Activated CD8-positive, alpha-beta memory T cell treated with anti-CD3 and anti-CD28 coated beads, Interleukin-2, amount 10 ng/mL, durations not matched to agents 7 days and 5 days (primary cell): ENCODE measurements at places on chromosomes 2 and 18.

DNA sequence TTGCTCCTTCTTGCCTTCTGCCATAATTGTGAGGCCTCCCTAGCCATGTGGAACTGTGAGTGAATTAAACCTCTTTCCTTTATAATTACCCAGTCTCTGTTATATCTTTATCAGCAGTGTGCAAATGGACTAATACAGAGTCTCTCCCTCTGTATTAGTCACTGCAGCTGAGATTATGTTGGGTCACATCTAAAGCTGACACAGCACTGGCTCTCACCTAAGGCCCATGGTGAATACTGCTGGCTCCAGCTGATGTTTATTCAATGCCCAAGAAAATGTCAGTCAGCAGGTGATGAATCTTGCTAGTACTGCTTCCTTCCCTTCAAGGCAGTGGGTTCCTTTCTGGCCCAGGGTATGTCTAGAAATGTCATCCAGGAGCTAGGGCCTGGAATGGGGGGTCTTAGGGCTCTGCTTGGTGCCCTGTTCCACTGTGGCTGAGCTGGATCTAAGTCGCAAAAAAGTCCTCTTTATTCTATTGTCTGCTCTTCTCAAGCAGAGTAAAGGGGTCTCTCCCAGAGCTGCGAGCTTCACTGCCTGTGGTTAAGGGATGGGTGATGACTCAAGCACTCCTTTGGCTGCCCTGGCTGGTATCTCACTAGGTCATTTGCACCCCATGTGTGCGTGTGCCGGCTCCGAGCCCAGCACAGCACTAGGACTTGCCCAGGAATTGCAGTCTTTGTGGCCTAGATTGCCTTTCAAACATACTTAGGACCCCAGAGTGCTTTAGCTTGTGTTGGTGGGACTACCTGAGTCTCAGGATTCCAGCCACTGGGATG, 29.9 kb downstream of the PPP1R1C start:
- no peak for DNase-seq

GRCh38 chr18:3706279-3707097, 256.5 kb downstream of the TGIF1 start:
- DNase-seq: no peak

DNA sequence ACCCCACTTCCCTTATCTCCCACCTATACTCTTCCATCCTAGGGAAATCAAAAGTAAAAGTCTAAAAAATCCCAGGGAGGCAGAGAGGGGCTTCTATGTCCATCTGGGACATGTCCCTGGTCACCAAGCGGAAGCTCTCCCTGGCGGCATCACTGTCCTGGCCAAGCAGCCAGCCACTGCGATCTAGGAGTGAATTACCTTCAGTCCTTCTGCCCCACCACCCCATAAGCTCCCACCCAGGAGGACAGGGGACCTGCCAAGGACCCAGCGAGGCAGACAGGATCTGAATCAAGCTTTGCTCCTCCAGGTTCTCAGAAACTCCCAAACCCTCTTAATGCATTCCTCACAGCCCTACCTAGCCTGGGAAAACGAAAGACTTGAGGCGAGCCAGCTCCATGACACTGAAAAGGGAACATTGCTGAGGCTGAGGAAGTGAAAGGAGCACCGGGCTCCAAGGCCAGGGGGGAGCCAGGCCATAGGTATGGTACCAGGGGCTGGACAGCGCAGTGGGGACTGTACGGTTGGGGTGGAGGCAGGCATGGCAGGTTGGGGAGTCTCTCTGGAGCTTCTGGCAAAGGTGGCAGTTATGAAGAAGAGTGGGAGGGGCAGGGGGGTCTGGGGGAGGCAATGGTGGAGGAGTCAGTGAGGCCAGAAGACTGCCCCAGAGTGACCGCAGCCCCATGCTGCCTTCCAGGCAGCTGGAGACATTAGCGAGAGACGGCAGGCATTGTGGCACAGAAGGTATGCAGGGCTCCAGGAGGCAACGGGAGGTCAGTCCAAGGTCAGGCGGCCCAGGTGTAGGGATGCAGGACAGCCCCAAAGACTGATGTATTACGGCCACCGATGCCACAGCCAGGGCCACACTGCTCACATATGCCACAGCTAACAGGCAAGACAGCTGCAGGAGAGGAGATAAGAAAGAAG, 2.7 kb upstream of the SLC23A3 start:
- no peak for DNase-seq

GRCh38 chr2:232878855-232879617, 9.0 kb downstream of the SNORC start:
- no peak for DNase-seq

DNA sequence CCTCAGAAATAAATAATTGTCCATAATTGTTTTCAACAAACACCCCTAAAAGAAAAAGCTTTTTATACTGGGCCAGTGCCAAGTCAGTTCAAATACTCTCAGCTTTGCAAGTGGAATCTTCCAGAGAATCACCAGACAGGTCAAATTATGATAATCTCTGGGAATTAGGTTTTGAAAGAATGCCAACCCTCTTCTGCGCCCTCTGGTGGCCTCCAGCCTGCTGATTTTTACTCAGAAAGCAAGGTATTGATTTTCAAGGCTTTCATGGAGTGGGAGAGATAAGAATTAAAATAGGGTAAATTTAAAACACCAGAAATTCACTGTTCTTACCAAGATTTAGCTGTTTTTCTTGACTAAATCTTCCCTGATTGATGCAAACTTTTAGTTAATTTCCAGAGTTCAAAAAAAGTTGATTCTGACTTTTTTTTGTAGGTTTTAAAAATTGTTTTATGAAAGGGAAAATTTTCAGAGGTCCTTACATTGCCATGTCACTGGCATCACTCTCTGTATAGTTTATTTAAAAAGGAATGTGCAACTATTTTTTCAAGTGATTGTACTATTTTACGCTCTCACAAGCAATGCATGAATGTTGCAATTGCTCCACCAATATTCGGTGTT, 282.9 kb upstream of the TNP1 start:
- DNase-seq: no peak

- DNase-seq: no peak
Observed at GRCh38 chr18:9697121-9697520, 11.0 kb upstream of the RAB31 start.

DNA sequence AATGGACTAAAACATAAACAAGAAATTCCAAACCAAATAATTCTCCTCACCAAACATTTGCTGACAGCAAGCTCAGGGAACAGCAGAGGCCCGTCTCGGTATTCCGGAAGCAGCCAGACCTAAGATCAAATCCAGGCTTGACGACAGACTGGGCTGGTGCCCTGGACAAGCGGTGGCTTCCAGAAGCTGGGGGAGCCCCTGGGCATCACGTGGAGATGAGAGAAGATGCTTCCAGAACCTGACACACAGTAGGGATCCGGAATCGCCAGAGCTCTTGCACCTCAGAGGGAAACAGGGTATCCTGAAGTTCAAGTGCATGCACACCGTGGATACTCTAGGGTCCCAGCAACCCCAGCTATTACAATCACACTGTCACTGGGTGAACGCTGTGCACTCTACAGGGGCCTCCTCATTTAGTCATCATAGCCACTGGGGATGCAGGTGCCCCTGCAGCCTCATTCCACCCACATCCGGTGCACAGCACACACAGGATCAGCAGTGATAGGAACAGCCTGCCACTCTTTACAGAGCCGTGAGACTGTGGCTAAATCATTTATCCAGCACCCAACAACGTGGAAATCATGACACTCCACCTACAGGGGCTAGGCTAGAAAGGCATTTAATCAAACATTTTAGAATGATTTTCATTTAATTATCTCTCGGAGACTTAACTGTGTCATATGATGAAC, 102.6 kb downstream of the HDAC4 start:
- DNase-seq: peak; percentile 92

- DNase-seq: no peak
Observed at GRCh38 chr2:2763351-2764000, 432.4 kb upstream of the MYT1L start.

DNA sequence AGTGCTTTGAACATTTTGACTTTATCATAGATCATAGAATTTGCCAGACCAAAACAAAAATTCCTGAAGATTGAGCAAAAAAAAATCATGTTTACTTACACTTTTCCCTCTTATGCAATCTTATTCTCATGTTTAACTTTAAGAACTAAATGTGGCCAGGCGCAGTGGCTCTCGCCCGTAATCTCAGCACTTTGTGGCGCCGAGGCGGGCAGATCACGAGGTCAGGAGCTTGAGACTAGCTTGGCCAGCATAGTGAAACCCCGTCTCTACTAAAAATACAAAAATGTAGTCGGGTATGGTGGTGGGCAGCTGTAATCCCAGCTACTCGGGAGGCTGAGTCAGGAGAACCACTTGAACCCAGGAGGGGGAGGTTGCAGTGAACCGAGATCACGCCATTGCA, 227.9 kb upstream of the KYNU start:
- no peak for DNase-seq

GRCh38 chr18:46013484-46014189, 46.5 kb upstream of the EPG5 start:
- DNase-seq: no peak

GRCh38 chr2:84029903-84030575, 429.0 kb downstream of the SUCLG1 start:
- DNase-seq: no peak
